ENCODE measurements at places on chromosomes 5 and 9.

DNA sequence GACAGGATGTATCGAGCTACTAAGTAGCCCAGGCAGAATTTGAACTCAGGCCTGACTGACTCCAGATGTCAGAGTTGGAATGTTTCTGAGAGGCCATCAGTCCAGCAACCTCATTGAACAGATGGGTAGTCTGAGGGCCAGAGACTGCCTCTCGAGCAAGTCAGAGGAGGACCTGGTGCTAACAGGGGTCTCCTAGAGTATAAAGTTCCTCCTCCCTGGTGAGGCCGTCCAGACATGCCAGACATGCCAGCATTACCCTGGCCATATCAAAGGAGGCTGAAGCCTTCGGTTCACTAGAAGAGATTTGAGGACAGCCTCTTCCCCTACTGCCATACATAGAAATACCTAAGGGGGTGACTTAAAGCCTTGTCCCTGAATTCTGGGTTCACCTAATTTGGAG lies 81.2 kb downstream of the ZNF618 start:
- DNase-seq: no peak

- DNase-seq: no peak
Observed at GRCh38 chr5:65811004-65811403, 89.0 kb downstream of the NLN start.

DNA sequence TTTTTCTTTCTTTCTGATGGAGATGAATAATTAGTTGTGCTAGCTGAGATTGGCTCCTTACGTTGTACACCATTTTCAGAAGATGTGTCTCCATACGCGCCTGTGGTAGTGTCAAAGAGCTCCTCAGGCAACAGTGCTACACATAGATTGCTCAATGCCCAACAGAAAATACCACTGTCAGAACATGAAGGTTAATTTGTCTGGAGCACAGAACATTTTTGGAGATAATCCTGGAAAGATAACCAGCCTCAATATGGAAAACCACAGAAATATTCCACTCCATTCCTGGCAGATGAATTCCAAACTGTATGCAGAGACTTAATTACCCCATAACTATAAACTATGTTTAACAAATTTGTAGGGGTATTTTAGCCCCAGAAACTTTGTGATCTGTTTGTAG lies 233.6 kb downstream of the MARCHF11 start:
- DNase-seq: no peak

DNA sequence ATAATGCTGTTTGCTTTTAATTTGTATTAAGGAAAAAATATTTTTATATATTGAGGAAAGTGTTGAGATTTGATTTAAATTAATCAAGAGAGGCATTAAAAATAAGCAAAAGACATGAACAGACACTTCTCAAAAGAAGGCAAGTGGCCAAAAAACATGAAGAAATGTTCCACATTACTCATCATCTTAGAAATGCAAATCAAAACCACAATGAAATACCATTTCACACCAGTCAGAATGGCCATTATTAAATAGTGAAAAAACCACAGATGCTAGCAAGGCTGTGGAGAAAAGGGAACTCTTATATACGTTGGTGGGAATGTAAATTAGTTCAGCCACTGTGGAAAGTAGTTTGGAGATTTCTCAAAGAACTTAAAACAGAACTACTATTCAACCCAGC lies 45.9 kb downstream of the RANBP17 start:
- DNase-seq: no peak

DNA sequence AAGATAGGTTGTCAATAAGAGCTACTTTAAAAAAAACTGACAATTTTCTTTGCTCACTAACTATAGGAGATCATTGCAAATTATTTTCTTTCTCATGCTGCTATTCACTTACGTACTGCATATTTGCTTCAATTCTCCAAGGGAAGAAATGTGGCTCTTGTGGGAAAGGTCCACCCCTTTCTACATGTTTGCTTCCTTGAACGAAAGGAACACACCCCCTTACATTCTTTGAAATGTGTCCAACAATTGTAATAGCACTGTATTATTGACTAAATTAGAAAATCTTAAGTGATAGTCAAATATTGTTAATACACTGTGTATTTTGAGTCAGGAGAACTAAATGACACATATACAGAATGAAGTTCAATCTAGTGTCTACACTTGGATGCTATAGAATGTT lies 5.2 kb downstream of the MEF2C start:
- no peak for DNase-seq

- no peak for DNase-seq
Observed at GRCh38 chr5:35438288-35438687, 179.4 kb upstream of the SPEF2 start.

GRCh38 chr9:8605096-8605495 lies 805.5 kb upstream of the DMAC1 start:
- DNase-seq: no peak

GRCh38 chr5:179289756-179290385 lies 55.4 kb downstream of the ADAMTS2 start:
- DNase-seq: no peak

DNA sequence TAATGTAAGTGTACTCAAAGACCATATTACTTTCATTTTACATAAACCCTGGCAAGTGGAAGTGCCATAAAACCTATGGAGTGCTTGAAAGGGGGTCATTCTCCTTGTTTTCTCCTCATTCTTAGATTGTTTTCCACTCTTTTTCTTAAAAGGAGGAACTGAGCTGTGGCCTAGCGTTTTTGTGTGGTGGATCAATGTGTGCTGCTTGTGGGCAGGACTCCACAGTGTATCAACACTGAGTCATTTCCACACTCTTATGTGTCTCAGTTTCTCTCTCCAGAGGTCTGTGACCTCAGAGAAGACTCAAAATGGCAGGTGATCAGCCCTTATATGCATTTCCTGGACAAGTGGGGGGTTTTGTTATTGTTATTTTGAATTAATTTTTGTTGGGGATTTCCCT lies 516.1 kb upstream of the CDH10 start:
- DNase-seq: no peak

GRCh38 chr9:99144966-99145365 lies 40.1 kb downstream of the TGFBR1 start:
- no peak for DNase-seq

- no peak for DNase-seq
Observed at GRCh38 chr5:169341556-169341955, 40.6 kb upstream of the SLIT3 start.

DNA sequence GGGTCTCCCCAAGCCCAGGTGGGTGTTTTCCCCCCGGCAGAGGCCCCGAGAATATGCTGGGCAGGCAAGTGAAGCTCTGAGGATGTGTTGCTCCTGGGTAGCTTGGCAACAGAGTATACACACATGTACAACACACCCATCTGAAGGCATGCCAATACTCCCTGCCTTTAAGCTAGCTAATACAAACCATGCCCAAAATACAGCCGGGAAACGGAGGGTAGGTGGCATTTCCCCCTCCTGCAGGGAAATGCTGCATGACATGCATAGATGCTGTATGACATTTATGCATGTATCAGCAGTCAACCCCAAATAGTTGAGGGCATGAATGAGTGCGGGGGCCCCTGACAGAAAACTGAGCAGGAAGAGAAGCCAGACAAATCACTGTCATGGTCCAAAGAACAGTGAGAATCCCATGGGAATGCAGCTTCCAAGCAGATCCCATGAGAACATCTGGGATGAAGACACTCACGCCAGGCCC lies 614.1 kb downstream of the EBF1 start:
- peak; percentile 71 for DNase-seq

DNA sequence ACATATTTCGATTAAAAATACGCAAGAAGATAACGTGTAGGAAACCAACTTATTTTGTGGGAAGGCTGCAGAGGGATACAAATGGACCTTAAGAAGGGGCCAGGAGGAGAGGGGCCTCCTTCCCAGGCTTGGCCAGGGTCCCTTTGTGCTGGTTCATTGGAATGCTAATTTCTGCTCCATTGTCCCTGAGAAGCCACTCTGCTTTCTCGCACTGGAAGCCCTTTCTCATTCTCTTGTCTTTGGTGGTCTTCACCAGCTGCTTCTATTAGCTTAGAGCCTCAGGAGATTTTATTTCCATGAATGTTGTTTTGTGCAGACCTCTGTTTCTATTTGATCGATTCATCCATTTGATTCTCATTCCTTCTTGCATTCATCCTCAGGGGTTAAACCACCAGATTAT lies 325.4 kb downstream of the TMEM38B start:
- DNase-seq: no peak

DNA sequence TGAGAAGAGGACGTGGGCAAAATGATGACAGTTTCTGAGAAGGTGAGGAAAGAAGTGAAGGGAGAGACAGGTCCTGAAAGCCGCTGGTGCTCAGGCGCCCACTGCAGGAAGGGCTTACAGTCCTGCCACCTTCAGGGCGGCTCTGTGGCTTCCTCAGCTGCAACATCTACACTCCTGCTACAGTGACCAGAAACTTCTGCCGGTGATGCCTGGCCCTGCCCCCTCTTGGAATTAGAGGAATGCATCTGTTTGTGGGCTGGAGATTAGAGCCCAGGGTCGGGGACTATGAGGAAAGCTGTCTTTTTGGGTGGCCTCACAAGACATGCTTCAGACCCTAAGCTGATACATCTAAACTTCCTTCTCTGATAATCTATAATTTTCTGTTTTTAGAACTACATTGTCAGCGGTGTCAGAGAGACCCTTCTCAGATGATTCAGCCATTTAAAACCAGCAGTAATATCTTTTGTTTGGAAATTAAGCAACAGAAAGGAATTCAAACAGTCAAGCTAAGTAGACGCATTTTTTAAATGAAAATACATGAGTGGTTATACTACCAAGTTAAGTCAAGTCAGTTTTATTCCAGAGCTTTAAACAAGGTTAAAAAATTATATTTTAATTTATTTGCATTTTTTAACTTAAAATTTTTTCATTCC lies 30.4 kb downstream of the PRDM6 start:
- DNase-seq: no peak

DNA sequence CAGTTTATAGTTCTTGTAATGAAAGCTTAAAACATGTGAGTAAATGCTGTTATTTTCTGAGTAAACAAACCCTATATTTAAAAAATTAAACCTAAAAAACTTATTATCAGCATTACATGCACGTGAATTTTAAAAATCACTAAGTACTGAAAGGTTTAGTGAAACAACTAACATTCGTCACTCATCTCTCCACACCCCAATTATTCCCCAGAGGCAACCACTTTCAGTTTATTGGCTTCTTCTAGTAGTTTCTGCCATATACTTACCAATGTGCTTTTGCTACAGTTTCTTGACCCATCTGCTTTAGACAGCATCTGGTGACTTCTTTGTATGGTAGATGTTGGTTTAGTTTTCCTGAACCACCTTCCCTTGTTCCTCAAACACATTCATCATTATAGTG lies 58.1 kb downstream of the ANGPTL2 start:
- no peak for DNase-seq

- no peak for DNase-seq
Observed at GRCh38 chr9:114445616-114446015, 57.8 kb upstream of the AKNA start.

DNA sequence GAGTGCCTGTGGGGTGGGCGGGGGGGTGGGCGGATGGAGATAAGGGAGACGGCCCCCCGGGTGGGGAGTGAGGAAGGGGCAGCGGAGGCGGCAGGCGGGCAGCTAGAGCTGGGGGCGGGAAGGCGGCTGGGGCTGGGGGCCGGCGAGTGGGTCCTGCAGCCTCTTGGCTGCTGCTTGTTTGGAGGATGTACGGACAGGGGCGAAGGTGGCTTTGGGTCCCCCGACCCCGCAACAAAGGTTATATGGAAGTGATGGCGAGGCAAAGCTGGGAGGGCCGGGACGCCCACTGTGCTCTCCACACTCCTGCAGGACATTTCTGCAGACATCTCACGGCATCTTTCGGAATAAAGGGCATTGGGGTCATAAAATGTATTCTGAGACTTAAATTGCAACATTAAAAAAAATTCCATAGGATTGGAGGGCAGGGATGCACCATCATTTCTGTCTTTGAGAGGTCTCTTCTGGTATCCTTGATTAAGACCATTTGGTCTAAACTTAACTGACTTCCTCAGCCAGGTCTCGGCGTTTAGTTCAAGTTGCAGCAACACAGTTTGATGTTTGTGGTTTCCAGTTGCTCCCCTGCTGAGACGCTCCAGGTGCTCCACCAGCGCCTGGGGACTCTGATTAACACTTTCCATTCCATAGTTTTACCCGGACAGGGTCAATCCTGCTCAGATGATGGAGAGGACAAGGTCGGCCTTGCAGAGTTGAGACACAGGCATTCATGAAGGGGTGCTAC lies 101.6 kb upstream of the SSBP2 start:
- no peak for DNase-seq

DNA sequence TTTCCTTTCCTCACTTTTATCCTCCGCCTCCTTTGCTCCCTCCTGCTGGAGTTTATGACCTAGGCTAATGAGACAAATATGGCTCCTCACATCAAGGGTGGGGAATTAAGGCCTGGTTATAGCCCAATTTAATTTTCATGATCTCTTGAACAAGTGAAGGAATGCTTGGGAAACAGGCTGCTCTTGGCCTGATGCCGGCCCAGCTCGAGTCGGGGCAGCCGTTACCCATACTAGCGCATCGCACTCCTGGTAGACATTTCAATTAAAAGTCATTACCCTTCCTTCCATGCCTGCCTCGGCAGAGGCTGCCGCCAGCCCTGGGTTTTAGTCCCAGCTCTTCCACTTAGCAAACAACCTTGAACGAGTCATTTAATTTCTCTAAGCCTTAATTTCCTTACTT lies 425.7 kb downstream of the TMEM38B start:
- DNase-seq: no peak

GRCh38 chr5:44300551-44300950 lies 88.7 kb downstream of the FGF10 start:
- DNase-seq: no peak

GRCh38 chr9:2396622-2397285 lies 224.8 kb upstream of the VLDLR start:
- no peak for DNase-seq

DNA sequence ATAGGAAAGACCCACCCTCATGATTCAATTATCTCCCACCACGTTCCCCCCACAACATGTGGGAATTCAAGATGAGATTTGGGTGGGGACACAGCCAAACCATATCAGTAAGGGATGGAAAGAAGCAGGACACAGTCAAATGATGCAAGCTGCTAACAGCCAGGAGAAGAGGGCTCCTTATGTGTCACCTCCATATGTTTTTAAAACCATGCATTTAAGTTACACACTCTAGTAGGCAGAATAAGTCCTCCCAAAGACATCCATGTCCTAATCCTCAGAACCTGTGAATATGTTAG lies 4.2 kb upstream of the TTC23L start:
- DNase-seq: no peak

- DNase-seq: no peak
Observed at GRCh38 chr5:167557359-167557758, 734.1 kb upstream of the WWC1 start.

DNA sequence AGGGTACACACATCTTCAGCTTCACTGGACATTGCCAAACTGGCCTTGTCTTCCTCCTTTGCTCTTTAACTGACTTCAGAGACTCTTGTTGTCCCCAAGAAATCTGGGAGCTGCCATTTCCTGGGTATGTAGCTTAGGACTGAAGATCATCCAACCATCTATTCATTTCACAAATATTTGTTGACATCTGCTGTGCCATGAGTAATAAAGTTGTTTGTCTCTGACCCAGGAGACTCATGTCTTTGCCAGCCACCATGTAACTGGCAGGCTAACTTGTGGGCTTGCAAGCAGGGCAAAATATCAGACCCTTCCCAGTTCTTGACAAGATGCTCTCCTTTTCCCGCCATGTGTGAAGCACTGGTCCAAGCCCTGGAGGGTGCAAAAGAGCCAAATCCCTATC lies 17.1 kb upstream of the TOR1B start:
- DNase-seq: no peak

- DNase-seq: no peak
Observed at GRCh38 chr9:135330307-135330631, 149.3 kb upstream of the PPP1R26 start.

All from GM04504 (cell line).